SHP77 (cell line): ENCODE measurements at places on chromosomes 6 and 20.

- no peak for DNase-seq
These were observed 23.5 kb downstream of the FITM2 start for GRCh38 chr20:44287272-44288097.

GRCh38 chr6:137210903-137211302 is 8.3 kb downstream of the IFNGR1 start:
- no peak for DNase-seq

DNA sequence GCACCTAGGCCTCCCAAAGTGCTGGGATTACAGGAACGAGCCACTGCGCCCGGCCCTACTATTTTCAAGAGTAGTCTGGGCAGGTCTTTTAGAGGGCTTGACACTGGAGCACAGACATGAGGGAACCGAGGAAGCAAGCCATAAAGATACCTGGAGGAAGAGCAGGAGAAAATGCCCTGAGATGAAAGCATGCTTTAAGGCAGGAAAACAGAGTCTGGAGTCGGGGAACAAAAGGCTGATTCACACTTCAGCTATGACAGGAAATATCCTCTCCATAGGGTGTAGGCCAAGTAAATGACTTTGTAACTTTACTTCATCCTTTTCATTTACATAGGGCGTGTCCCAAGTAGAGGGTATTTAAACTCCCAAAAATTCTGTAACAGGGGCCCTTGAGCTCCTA is 4.3 kb upstream of the SERINC3 start:
- no peak for DNase-seq

- DNase-seq: peak; percentile 75
These were observed 82.6 kb downstream of the INSM1 start for GRCh38 chr20:20450521-20450920.

- no peak for DNase-seq
These were observed 310.2 kb upstream of the SGK1 start for GRCh38 chr6:134628154-134628553.

- no peak for DNase-seq
These were observed 74.7 kb downstream of the MRPL14 start for GRCh38 chr6:44052419-44053023.

GRCh38 chr6:15474196-15474595 is 188.6 kb downstream of the DTNBP1 start:
- DNase-seq: no peak

GRCh38 chr20:53652859-53653517 is 59.3 kb upstream of the ZNF217 start:
- DNase-seq: no peak

DNA sequence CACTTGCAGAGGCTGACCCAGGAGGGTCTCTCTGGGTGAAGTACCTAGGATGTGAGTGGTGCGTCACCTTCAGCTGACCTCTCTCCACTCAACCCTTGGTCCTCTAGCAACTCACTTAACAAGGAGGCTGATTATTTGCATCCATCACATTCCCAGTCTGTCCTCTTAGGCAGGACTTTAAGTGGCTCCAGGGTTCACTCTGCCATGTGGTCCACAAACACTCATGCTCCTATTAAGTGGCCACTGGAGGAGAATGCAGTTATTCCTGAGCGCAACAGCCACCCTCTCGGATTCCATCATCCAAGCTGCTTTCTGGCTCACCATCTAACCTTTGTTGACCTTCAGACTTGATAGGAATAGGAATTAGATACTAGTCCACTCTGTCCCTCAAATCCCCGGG is 61.1 kb upstream of the SCAF8 start:
- no peak for DNase-seq

GRCh38 chr6:13355999-13356785 is 27.9 kb upstream of the TBC1D7 start:
- DNase-seq: no peak

DNA sequence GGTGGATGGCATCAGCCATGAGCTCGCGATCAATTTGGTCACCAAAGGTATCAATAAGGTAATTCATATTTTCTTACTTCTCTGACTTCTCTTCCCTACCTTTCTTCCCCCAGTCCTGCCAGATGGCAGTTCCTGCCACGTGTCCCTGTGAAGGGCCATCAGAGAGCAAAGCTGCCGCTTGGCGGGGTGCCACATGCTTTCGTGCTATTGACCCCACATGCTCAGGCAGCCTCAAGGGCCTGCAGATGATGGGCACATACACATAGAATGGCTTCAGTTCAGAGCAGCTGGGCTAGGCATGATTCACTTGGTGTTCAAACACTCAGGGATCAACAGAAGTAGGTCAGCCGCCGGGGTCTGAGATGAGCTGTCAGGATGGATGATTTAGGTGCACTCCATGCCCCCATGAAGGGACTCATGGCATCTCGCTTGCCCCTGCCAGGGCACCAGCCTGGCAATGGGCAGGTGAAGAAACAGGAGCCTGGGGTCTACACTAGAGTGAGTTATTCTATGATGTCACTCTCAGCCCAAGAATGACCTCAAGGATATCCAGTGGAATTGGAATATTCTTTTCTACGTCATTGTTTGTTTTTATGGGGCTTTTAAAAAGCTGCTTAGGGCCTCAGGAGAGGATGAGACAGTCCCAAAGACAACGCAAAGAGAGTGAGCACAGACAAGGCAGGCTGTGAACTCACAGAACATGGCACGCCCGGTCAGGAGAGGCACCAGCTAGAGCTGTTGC is 25.5 kb downstream of the BANF2 start:
- DNase-seq: peak; percentile 99

GRCh38 chr6:32664827-32665362 is 1.6 kb downstream of the HLA-DQB1 start:
- DNase-seq: no peak

- DNase-seq: no peak
These were observed 6.8 kb upstream of the PI16 start for GRCh38 chr6:36947570-36948351.

DNA sequence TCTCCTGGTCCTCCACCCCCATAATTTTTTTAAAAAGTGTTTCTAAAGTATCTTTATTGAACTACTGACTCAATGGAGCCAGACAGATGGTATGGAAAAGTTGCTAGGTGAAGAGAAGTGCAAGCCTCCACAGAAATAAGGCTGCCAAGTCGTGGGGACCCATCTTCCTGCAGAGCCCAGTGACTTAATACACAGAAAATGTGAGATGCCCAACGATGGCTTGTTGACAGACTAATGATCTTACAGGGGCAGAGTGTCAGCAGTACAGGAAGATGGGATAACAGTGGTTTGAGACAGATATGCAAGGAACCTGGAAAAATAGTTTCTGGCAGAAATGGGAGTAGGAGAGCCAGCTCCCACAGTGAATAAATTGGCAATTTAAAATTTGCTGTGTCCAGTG is 43.3 kb downstream of the FYN start:
- no peak for DNase-seq

- no peak for DNase-seq
These were observed 367.2 kb upstream of the RUNX2 start for GRCh38 chr6:44960898-44961297.

DNA sequence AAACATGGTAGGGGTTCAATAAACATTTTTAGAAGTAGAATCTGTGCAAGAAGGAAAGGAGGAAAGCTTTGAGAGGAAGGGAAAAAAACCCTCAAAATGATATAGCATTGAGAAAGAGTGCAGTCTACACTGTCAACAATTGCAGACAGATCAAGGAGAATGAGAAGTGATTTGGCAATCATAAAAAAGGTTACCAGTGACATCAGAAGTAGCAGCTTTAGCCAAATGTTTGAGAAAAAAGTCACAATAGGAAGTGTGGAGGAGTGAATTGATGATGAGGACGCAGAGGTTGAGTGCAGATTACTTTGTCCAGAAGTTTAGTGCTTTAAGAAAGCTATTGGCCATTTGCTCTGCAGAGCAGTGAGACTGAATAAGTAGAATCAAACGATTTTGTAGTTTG is 155.0 kb downstream of the GJA1 start:
- no peak for DNase-seq

DNA sequence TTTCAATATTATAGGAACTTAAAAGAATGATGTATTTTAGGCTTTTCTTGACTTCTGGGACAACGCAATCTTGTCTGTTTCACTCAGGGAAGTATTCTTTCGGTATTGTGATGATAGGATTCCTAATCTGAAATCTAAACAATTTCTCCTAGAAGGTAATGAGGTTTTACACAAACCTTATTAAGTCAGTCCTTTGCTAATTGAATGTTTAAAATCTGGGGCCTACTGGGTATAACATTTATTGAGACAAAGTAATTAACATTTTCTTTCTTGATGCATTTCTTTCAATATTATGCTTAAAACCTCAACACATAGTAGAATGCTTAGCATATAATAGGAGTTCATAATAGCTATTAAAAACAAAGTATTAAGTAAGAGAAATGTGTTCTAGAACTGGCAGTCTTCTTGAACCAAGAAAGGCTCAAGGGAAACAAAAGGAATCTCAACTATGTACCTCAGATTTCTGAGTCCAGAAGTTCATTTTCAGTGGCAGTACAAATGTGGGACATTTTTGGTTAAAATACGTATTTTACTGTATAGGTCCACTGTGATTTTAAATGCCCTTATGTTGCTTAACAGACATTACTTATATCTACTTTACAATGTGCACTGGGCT is 121.4 kb upstream of the BMP2 start:
- DNase-seq: no peak

GRCh38 chr6:147715035-147715434 is 206.5 kb downstream of the SAMD5 start:
- DNase-seq: no peak
